Inflammatory macrophage treated with lipopolysaccharide for 4 hours (primary cell): ENCODE measurements at places on chromosomes 3 and 15.

DNA sequence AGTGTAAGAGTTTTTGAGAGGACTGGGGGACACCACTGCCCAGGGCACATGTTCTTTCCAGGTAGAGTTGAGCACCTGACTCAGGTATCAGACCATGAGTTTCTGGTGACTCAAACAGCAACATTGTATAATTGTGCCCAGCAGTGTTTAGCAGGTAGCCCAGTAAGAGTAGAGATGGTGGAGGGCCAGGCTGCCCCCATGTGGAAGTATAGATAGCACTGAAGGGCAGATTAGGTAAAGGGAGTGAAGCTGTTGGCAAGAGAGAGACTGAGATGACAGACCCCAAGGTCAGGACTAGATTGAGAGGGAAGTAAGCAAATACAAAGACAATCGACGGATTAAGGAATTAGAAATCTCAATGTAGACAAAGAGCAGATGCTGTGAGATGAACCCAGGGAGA, 74.6 kb downstream of the TRIM42 start:
- no peak for DNase-seq

DNA sequence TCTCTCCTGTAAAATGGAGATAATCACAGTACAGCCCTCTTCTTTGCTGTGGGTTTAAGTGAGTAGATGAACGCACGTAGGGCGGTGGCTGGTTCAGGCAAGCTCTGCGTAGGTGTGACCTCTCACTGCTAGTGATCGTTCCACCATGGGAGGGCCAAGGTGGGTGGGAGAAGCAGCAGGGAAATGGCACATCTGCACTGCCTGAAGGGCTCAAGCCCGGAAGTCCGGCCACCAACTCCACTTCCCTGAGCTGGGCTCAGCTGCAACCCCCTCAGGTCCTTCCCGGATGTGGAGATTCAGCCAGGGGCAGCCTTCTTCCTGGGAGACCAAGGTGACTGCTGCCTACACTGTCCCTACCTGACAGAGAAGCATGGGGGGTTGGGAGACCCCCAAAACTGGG, 102.9 kb downstream of the ADCY5 start:
- DNase-seq, result no peak

DNA sequence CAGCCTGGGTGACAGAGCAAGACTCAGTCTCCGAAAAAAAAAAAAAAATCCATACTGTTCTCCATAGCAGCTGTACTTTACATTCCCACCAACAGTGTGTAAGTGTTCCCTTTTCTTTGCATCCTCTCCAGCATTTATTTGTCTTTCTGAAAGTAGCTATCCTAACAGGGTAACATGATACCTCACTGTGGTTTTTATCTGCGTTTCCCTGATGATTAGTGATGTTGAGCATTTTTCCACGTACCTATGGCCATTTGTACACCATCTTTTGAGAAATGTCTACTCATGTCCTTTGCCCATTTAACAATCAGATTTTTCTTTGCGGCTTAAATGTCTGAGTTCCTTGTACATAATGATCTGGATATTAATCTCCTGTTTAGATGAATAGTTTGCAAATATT, 119.3 kb downstream of the RFX7 start:
- DNase-seq, result no peak

- no peak for DNase-seq
Observed at GRCh38 chr3:277873-278272, 81.3 kb downstream of the CHL1 start.

DNA sequence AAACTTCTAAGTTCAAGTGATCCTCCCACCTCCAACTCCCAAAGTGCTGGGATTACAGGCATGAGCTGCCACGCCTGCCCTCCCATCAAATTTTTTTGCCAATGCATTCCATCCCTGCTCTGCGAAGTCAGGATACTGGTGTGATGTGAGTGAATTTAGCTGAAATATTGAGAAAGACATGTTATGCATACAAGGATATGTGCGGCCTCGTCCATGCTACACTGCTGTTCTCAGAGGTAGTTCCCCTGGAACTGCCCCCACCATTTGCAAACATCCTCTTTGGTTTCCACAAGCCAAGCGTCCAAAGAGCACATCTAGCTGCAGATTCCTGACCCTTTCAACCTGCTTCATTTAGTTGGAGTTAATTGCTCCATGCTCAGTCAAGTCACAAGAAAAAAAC, 36.5 kb upstream of the BCL2A1 start:
- DNase-seq, result no peak

- DNase-seq, result no peak
Observed at GRCh38 chr3:70854108-70854507, 541.7 kb upstream of the MDFIC2 start.

DNA sequence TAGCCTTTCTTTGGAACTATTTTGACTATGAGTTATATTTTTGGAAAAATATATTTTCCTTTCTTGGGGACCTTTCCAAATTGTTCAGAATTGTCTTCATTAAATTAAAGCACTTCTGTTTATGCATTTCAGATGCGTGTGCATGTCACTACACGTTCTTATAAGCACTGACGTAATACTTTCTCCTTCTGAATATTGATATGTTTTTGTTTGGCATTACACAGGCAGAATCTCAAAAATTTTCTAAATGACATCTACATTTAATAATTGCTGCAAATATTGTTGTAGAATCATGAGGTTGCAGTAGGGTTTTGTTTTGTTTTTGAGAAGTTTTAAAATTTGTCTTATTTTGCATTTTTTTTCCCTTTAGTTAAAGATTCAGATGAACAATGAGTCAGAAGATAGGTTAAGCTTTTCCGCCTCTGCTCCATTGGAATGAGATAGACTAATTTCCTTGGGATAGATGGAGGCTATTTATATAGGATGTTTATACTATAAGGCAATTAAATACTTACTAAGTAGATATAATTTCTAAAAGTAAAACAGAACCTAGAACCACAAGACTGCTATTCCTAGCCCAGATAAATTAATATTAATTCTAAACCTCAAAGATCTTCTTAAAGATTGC, 110.8 kb downstream of the MBNL1 start:
- no peak for DNase-seq

DNA sequence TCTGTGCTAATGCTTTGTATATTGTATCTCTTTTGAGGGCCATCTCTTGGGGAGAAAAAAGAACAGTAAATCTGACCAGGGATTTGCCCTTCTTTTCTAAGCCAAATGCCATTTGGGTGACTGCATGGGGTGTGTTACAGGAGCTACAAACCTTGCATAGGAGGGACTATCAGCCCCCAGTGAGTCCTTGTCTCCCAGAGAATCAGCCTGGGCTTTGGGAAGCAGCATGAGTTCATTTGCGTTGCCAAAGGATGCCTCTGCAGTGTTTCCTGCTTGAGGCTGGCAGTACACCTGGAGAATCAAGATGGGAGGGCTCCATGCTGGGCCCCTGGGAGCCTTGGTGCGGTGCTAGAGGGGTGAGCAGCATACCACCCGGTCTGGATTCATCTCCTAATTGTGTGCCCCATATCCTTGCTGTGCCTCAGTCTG, 49.6 kb upstream of the POLG start:
- DNase-seq, result no peak

GRCh38 chr15:66071160-66071920, 182.2 kb downstream of the MEGF11 start:
- no peak for DNase-seq

- no peak for DNase-seq
Observed at GRCh38 chr3:71847794-71848193, 62.8 kb upstream of the PROK2 start.

GRCh38 chr3:51751287-51751686, 27.8 kb downstream of the IQCF6 start:
- no peak for DNase-seq

DNA sequence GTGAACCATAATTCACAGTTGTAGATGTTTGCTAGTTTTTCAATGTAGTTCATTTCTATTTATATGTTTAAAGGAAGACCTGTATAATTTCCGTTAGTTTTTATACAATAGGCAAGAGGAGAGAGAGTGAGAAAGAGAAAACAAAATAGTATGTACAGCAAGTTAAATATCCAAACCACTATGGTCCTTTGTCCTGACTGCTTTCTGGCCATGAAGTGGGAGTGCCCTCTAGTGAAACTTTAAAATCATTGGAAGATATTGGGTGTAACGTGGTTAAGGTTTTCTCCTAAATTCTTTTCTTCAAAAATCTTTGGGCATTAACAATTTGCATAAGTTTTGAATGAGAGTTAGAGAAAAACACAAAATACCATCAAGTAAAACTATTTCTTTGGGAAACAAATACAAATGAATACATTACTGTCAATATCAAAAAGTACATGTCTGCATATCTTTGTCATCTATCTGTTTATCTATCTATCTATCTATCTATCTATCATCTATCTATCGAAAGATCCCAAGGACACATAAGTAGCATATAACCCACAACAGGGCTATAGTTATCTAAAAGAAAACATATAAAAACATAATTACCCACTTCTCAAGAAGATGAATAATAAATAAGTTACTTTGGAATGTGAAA, 534.6 kb upstream of the ATP11B start:
- no peak for DNase-seq

DNA sequence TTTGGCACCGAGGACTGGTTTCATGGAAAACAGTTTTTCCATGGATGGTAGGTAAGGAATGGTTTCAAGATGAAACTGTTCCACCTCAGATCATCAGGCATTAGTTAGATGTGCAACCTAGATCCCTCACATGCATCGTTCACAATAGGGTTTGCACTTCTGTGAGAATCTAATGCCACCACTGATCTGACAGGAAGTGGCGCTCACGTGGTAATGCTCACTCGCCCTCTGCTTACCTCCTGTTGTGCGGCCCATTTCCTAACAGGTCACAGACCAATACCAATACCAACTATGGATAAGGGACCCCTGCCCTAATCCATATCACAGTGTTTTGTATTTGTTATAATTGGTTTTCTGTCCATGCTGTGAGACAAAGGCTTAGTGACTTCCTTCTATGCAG, 58.9 kb downstream of the SLMAP start:
- no peak for DNase-seq

- no peak for DNase-seq
Observed at GRCh38 chr3:133758568-133758928, 12.4 kb downstream of the TF start.

DNA sequence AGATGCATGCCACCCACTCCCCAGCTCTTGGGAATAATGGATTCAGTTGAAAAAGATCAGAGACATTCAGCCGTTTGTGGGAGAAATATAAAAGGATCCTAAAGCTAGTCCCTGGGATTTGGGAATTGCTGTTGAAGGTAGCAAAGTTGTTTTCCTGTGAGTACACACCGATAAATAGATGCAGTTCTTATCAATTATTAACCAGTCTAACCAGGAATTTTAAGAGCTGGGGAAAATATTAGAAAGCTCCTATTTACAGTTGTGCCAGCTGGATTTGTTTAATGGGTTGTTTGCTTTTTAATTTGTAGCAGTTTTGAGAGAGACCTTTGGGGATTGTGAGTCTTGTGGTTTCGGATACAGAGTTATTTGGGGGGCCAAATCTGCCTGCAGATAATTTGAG, 44.2 kb upstream of the SKOR1 start:
- no peak for DNase-seq

DNA sequence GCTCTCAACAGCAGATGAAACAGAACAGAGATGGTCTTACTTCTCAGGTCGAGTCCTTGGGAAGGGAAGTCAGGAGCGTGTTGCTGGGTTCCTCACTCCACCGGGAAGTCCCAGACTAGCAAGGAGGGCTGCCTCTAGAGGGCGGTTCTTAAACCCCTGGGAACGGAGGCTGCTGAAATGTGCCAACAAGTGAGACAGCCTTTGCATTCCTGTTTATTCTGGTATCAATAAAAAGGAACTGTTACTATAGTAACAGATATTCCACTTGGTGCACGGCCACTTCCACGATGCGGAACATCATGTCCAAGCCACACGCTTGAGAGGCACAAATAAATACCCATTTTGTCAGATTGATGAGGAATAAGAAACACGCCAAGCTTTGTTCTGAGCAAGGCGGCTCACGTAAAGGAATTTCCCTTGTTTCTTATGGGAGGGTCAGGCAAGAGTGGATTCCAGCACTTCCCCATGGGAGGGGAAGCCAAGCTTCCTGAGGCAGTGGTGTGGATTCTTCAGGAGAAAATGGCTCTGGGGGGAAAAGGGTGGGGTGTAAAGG, at the start of gene FAM107A:
Gene FAM107A, minus strand, starts transcription at position 123 of the 553 bp plus-strand sequence. CDS start 7,531 bp downstream, outside the sequence.
- no peak for DNase-seq

DNA sequence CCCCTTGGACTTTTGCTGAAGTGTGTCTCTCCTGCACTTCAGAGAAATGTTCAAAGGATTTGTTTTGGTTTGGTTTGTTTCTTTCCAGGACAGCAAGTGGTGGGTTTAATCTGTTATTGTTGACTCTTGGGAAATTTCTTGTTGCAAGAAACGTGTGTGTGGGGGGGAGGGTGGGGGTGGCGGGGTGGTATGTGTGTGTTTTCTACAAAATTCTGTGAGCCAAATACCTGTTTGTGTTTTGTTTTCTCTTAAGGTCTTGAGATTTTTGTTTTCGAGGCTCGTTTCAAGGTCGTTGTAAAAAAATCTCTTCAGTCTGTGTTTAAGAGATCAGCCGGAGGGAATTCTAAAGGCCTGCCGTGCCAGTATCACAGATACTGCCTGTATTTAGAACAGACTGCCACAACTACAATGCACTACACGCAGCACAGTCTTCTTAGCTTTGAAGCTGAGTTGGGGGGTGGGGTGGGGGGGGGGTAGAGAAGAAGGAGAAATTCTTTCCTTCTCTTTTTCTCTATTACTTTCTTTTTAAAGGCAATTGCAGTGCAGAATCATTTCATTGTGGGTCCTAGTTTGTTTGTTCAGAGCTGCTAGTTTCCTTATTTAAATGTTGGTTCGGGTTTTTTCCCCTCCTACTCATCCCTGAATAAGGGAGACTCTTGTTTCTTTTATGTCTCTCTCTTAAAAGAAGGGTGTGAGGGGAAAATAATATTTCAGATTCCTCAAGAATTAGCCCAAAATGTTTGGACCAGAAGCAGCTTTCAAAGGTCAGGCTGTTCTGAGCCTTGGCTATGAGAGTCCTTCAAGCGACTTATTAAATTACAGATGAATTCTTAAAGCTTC, 1.4 kb upstream of the BCL6 start:
- peak; percentile 88 for DNase-seq

GRCh38 chr3:132211896-132212295, 105.3 kb upstream of the ACP3 start:
- peak; percentile 4 for DNase-seq

GRCh38 chr3:76043746-76044145, 258.4 kb upstream of the ZNF717 start:
- DNase-seq, result no peak

DNA sequence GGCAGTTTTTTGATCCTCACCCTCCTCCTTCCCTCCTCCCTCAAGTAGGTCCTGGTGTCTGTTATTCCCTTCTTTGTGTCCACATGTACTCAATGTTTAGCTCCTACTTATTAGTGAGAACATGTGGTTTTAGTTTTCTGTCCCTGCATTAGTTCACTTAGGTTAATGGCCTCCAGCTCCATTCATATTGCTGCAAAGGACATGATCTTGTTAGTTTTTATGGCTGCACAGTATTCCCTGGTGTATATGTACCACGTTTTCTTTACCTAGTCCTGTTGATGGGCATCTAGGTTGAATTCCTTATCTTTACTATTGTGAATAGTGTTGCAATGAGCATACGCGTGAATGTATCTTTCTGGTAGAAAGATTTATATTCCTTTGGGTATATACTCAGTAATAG, 61.7 kb upstream of the FGF7 start:
- DNase-seq, result no peak
